Esophagus squamous epithelium (tissue), 5 donors: ENCODE measurements at places on chromosomes 3 and 15. TPM values are rescaled to one million over a fixed set of nuclear protein-coding genes. Genes with fewer than 3 reads are reported as not detected.

DNA sequence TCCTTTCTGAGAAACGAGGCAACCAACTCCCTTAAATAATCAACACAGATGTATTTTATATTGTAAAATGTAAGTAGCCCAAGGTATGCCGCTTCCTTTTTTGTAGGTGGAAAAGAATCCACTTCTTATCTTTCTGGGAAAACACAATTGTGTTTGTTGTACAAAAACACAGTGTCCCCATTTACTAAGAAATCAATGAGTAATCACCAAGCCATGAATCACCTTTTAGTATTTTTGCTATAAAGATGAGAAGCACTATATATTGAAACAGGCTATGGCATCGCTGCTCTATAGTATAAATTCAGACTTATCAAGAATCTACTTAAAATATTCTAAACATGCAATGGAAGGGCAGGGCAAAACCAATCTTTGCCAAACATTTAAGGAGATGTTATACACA lies 104.0 kb downstream of the TNIK start:
- DNase-seq, result no peak

GRCh38 chr3:55897573-55898224 lies 410.6 kb upstream of the WNT5A start:
- DNase-seq, result no peak

GRCh38 chr15:85097250-85097649 lies 115.6 kb downstream of the PDE8A start:
- DNase-seq, result no peak

- no peak for DNase-seq
Observed at GRCh38 chr3:173066044-173067004, 74.7 kb downstream of the SPATA16 start.

CLDN18 gene
- total RNA-seq, result 0.38 TPM

SLC28A2 gene
- total RNA-seq, result not detected

DNA sequence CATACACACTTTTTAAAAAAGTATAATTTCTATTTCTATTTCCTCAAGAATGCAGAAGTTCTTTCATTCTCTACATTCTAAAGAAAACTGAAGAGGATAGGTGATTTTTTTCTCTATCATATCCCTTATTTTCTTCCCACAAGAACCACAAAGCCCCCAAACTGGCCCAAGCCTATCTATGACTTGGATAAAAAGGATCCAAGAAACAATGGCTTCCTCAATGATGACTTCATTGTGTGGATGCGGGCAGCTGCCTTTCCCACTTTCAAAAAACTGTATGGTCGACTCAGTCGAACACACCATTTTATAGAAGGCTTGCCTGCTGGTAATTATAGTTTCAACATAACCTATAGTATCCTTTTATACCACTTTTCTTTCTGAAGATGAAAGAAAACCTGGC lies 52.9 kb upstream of the TBC1D23 start:
- DNase-seq, result no peak

RBP2 gene
- not detected for total RNA-seq

- DNase-seq, result no peak
Observed at GRCh38 chr3:127800508-127800907, 21.8 kb downstream of the MGLL start.

GRCh38 chr15:93646193-93646592 lies 557.2 kb upstream of the RGMA start:
- DNase-seq, result no peak

ACTRT3 gene
- total RNA-seq, result 0.45 TPM

TNFAIP8L3 gene
- total RNA-seq, result 3.7 TPM

GRCh38 chr3:124885466-124886167 lies 1.5 kb downstream of the ITGB5 start:
- DNase-seq, result no peak

DNA sequence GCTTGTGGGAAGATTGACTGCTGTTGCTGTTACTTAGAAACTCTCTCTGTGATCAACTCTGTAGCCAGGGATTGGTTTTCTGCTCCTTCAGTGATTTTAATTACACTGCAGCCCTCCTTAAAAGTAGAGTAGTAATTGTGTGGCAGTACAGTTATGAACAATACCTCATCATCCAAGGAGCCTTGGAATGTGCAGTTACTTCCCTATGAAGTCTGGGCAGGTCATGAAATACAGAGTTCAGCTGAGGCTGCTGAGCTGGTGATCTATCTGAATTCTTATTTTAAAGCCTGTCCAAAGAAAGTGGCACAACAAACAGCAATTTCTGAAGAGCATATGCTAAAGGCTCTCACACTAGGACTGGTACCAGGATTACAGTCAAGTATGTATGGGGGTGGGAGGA lies 37.4 kb upstream of the MRPL3 start:
- no peak for DNase-seq

GRCh38 chr15:28987337-28987736 lies 101.6 kb downstream of the APBA2 start:
- DNase-seq, result no peak

DNA sequence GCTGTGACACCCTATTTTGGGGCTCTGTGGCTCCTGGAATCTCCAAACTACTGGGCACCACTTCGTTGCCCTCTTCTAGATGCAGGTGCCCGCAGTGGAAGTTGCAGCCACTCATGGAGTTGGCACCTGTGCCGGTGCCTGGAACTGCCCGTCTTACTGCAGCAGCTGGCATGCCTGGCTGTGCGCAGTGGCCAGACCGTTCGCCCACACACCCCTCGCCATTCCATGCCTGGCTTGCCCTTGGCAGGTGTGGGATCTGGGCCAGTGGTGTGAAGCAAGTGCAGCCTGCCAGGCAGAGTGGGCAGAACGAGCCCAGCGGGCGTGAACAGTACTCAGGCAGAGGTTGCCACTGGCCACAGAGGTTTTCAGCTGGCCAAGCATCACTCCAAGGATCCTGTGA lies 1286.7 kb downstream of the ROBO1 start:
- no peak for DNase-seq

SCN11A gene
- total RNA-seq, result 0.04 TPM

TEX55 gene
- total RNA-seq, result not detected

SLC22A14 gene
- total RNA-seq, result not detected

HCLS1 gene
- 25.8 TPM for total RNA-seq

GRCh38 chr15:98719137-98719740 lies 70.9 kb downstream of the IGF1R start:
- DNase-seq, result no peak

- DNase-seq, result no peak
Observed at GRCh38 chr15:101609742-101610610, 42.2 kb downstream of the TM2D3 start.

GCNT3 gene
- 30.2 TPM for total RNA-seq

DNA sequence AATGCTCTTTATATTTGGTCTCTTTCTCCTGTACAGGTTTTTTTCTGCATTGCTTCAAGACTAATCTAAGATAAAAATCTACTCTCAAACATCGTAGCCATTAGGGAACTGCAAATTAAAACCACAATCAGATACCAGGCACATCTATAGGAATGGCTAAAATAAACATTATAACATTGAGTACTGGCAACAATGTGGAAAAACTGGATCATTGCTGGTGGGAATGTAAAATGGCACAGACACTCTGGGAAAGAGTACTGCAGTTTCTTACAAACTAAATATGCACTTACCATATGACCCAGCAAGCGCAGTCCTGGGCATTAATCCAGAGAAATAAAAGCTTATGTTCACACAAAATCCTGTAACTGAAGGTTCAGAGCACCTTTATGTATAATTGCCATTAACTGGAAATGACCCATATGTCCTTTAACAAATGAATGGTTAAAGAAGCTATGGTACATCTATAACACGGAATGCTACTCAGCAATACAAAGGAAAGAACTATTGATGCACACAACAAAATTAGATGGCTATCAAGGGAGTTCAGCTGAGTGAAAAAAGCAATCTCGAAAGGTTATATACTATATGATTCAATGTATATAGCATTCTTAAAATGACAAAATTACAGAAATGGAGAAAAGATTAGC lies 6.3 kb downstream of the ABCC5 start:
- DNase-seq, result no peak

TMCO5A gene
- not detected for total RNA-seq

GOLGA8S gene
- not detected for total RNA-seq

- no peak for DNase-seq
Observed at GRCh38 chr15:57307527-57308169, 68.7 kb upstream of the CGNL1 start.

- no peak for DNase-seq
Observed at GRCh38 chr15:89912145-89912673, 543 bp downstream of the ARPIN start.

GRCh38 chr15:65583701-65584100 lies 27.2 kb downstream of the INTS14 start:
- DNase-seq, result no peak

CCR8 gene
- not detected for total RNA-seq

DNA sequence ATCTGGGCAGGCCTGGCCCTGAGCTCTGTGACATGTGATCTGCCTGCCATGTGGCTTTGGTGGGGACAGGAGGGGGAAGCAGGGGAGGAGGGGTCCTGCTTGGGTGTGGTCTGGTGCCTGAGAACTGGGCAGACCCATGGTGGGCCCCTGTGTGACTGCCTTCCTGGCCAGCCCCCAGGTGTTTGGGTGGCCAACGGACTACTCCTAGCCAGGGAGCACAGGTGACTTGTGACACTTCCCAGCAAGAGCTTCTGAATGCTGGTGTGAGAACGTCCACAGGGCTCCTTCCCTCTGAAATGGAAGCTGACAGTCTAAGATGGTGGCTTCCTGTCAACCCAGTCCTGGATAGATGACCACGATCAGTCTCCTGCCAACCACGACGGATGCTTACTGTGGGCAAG lies 136.1 kb upstream of the MEF2A start:
- no peak for DNase-seq

- DNase-seq, result no peak
Observed at GRCh38 chr15:101068961-101069653, 149.9 kb downstream of the LRRK1 start.

- DNase-seq, result no peak
Observed at GRCh38 chr3:87179642-87180041, 47.5 kb upstream of the CHMP2B start.
